NCI-H524 treated with DMSO at 0.1 percent for 48 hours (cell line): ENCODE measurements at places on chromosomes 1 and 21.

DNA sequence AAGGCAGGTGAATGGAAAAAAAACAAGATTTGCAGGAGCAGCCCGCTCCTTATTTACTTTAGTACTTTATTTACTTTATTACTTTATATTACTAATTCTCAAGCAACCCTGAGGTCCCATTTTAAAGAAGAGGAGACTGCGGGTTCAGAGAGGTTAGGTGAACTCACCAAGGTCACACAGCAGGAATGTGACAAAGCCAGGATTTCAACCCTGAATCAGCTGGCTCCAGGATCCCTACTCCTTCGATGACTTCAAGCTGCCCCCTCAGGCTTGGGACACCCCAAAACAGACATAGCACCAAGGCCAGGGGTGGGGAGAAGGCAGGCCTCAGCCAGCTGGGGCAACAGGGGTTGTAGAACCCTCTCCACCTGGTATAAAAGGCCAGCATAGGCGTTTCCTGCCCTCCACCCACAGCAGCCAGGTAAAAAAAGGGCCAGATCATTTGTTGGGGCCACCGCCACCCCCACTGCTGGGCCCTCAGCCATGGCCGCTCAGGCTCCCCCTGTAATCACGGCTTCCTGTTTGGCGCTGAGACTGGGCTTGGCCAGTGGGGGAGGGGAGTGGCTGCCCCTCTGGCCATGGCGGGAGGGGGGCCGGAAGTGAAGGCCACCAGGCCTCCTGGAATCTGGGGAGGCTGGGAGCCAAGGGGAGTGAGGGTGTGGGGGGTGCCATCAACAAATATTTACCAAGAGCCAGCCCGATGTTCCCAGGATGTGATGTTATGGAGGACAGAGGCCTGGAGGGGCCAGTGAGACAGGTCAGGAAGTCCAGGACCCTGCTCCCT, 6.6 kb downstream of the SDC3 start:
- no peak for DNase-seq

DNA sequence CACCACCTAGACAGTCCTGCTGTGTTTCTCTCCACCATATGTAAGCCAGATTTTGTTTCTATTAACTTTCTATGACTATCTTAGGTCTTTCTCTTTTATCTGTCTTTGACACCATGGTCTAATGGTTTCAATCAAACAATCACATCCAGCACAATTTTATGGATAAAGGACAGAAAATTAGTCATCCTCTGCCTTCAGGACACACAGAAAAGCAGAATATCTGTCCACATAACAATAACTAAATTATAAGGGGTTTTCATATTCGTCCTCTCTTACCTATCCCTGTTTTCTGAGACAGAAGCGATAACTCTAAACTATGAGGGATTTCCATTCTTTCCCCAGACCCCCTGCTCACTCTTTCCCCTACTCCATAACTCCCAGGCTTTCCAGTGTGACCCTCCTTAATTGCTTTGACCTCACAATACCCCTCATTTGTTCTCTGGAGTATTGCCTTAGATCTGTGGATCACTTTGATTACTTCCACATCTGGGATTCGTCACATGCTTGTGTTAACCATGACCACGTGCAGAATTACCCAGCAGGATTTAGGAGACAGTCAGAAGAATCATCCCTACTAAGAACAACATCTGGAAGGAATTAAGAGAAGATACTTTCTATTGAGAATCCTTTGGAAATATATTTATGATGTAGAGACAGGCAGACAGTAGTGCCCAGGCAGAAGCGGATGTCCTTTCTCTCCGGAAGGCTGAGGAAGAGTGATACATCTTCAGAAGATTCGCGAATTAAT, 108.2 kb upstream of the GREM2 start:
- no peak for DNase-seq

- no peak for DNase-seq
Measured at GRCh38 chr1:243733670-243734307, 116.3 kb downstream of the AKT3 start.

- DNase-seq: no peak
Measured at GRCh38 chr1:156320560-156320959, 17.5 kb downstream of the CCT3 start.
